ENCODE measurements at places on chromosomes 16 and 17. TPM values are rescaled to one million over a fixed set of nuclear protein-coding genes. Genes with fewer than 3 reads are reported as not detected.

Gene SYT17
- total RNA-seq, result 1.0 TPM

GRCh38 chr17:11446316-11446715 is 152.0 kb upstream of the DNAH9 start:
- DNase-seq, result no peak

DNA sequence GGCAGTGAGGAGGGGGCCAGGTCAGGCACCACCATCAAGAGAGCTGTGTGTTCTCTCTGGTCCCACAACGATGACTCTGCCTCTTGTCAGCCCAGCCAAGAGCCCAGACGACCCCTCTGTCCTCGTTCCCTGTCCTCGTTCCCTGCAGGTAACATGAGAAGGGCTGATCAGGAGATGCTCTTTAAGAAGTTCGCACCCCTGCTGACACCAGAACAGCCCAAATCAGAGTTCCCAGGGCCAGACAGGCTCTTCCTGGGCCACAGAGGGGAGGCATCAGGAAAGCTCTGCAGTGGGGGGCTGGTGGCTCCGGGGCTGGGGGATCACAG is 13.5 kb upstream of the DNAI2 start:
- DNase-seq, result no peak

Gene ACAP1
- total RNA-seq, result 2.2 TPM

DNA sequence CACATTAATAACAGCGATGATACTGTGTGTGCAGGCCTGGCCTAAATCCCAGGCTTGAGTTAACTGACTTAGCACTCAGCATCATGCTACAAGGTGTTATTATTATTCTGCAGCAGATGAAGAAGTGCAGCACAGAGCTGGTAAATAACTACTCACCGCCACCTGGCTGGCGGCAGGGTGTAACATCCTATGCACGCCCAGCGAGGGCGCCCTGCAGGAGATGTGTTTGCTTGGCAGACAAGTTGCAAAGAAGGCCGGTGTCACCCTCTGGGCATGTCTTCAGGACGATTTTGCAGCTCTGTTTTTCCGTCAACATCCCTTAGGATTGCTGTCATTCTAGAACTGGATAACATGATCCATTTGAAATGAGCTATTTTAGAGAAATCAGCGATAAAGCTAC is 30.1 kb downstream of the DNAH9 start:
- no peak for DNase-seq

- DNase-seq, result peak; percentile 41
Observed at GRCh38 chr16:29729116-29729521, 16.7 kb downstream of the C16orf54 start.

- DNase-seq, result peak; percentile 71
Observed at GRCh38 chr17:49108318-49108717, 24.3 kb upstream of the B4GALNT2 start.

Gene KRTAP4-6
- not detected for total RNA-seq

GRCh38 chr17:18968945-18969887 is 17.3 kb downstream of the SLC5A10 start:
- DNase-seq, result peak; percentile 33

DNA sequence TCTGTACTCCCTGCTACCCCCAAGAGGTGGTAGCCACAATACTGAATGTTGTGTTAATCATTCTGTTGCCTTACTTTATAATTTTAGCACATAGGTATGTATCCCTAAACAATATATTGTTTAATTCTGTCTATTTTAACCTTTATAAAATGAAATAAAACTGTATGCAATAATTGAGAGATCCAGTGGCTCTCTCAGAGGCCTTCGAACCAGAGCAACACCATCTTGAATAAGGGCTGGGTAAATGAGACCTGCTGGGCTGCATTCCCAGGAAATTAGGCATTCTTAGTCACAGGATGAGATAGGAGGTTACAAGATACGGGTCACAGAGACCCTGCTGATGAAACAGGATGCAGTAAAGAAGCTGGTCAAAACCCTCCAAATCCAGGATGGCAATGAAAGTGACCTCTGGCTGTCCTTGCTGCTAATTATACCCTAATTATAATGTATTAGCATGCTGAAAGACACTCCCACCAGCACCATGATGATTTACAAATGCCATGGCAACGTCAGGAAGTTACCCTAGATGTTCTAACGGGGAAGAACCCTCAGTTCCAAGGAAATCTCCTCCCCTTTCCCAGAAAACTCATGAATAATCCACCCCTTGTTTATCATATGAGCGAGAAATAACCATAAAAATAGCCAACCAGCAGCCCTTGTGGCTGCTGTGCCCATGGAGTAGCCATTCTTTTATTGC is 2.0 kb upstream of the CANT1 start:
- DNase-seq, result peak; percentile 89

DNA sequence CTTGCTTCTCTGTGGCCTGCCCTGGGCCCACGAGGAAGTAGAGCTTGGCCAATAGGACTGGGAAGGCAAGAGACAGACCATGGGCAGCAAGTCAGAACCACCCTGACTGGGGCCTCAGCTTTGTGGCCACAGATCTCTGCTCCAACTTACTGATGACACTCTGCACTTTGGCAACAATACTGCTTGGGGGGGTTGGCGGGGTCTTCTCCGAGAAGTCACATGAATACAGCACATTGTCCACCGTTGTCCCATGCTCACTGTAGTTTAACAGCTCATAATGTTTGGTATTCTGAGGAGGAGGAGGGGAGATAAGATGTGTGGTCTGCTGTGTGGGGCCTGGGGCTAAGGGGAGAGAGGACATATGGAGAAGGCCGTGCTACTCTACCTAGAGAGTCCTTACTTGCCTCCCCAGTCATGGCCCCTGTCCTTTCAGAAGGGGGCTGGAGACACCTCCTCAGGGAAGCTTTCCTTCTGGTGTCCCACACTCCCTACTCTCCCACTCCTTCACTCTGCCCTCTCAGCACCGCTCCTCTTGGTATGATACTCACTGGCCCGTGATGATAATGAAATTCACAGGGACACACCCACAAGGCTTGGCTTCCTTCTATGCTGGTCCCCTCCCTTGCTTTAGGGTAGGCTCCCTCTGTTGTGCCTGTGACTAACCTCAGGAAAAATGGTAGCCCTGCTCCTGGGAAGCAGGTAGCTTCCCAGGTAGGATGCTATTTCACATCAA is 4.0 kb upstream of the DHRS13 start:
- DNase-seq, result no peak

Gene MT1G
- 0.33 TPM for total RNA-seq

Gene KRT36
- not detected for total RNA-seq

DNA sequence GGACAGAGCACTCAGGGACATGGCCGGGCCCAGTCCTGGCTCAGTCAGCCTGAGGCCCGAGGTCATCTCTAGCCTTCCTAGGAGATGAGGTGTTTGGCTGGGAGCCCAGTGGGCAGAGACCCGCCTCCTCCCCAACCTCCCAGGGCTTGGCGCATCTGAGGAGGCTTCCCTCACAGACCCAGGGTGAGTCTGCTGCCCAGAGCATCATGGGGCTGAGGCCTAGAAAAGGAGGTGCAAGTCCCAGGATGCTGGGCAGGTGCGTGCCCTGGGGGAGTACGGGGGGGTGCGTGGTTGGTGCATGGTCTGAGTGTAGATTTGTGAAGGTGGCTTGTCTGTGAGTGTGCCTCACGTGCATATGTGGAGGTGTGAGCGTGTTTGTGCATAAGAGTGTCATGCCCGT is 4.7 kb downstream of the PDE6G start:
- DNase-seq, result peak; percentile 85

Gene ADAM11
- total RNA-seq, result 2.8 TPM

Gene ATP6V0C
- total RNA-seq, result 147 TPM

Measured in HT1080 (cell line).